Esophagus squamous epithelium (tissue), 5 donors: ENCODE measurements at places on chromosomes 5 and 9. TPM values are rescaled to one million over a fixed set of nuclear protein-coding genes. Genes with fewer than 3 reads are reported as not detected.

ADGRD2 gene
- 0.35 TPM for total RNA-seq

DNA sequence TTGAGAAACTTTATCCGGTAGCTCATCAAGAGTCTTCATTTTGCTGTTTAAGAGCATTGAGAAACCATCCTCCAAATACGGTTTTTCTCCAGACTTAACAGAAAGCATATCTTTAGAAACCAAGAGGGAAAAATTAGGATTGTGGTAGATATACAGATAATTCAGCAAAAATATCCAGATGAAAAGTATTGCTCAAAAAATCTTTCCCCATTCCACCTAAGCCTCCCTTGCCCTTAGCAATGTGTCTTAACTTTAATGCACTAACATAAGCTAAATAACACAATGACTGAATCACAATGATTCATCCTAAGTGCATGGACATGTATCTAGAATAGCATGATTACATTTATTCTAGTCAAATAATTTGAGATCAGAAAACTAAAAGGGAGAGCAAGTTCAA is 130.3 kb upstream of the TARS1 start:
- no peak for DNase-seq

DNA sequence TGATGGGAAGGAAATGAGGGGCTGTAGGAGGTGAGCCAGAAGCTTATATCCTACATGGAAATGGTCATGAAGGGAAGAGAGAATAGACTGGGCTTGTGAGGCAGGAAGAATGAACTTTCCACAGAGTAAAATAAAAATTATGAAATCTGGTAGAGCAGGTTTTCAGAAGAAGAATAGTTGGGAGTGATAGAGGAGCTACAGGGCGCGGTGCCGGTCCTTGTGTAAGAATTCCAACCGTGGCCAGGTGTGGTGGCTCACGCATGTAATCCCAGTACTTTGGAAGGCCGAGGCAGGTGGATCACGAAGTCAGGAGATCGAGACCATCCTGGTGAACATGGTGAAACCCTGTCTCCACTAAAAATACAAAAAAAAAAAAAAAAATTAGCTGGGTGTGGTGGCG is 8.9 kb upstream of the UNC13B start:
- no peak for DNase-seq

DNA sequence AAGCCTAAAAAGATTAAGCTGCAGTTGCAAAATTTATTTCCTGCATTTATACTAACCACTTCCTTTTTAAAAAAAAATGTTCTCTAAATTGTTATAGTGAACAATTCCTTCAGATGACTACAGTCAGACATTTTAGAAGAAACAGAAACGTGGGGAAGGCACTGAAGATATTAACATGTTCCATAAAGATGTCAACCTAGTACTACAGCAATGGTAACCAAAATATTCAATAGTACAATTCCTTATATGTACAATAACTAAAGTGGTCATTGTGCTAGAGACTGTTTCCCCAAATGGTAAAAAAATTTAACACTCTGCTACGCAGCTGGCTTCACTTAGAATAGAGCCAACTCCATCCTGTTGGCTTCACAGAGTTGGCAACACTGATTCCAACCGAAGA is 97.7 kb downstream of the FNBP1 start:
- DNase-seq, result no peak

C9orf153 gene
- total RNA-seq, result not detected

PLEKHG4B gene
- 1.2 TPM for total RNA-seq

GRCh38 chr9:89891221-89891590 is 286.4 kb downstream of the GADD45G start:
- DNase-seq, result no peak

- DNase-seq, result no peak
Observed at GRCh38 chr5:65276178-65276890, 205.4 kb downstream of the ADAMTS6 start.

GRCh38 chr9:18861609-18862544 is 171.1 kb downstream of the SAXO1 start:
- DNase-seq, result no peak

GRCh38 chr5:160229190-160229742 is at the start of gene FABP6:
Gene FABP6, plus strand, starts transcription at chr5:160229506. Its CDS starts 52 bp downstream, at chr5:160229558.
- no peak for DNase-seq

PCDHGB7 gene
- 4.1 TPM for total RNA-seq

DNA sequence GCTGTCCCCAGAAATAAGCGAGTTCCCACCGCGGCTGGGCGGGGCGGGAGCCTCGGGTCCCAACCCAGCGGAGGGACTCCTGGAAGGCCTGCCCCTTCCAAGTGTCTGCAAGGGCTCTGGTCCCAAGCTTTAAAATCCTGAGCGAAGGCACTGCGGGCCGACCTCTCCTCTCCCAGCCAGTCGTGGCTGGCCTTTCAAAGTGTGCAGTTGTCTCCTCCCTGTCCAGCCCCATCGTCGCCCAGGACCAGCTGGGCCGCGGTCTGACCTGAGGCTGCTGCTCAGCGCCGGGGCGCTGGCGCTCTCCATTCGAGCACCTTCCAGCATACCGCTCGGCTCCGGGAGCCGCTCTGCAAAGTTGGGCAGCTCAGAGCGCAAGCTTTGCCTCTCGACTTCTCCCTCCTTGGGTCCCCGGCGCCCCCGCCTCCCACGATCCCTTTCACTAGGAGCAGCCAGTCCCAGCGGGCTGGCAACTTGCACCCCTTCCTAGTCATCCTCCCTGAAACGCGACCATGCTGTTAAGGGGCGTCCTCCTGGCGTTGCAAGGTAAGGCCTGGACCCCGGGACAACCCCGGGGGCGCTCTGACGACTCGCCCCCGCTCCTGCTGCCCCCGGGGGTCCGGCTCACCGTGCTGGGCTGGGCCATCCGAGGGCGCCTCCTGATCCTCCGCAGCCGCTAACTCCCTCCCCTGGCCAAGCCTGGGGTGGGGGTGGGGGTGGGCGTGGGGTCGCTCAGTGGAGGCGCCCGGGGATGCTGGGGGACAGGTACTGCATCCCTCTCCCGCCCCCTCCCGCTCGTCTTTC is at the start of gene MAMDC2:
TSS of gene MAMDC2 (plus strand) at position 160 of the 801 bp plus-strand sequence. CDS start at position 510, 350 bp downstream.
- DNase-seq, result no peak

PCDHGA2 gene
- 0.95 TPM for total RNA-seq

GRCh38 chr9:111151537-111151936 is 113.3 kb upstream of the LPAR1 start:
- DNase-seq, result no peak

DNA sequence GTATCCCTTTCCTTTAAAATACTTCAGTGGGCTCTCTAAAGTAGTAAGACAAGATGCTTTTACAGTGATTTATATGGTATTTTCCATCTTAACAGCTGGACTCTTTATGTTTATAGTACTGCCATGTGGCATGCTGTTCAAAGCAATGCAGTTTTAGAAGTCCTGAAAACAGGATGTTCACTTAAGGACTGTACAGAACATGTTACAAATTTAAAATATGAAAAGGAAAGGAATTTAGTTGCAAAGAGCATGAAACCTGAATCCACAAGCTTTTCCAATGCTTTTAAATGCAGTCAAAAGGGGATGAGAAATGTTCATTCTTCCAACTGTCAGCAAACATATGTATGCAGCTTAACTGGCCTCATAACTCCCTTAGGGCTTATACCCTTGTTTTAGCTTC is 580.2 kb downstream of the EFNA5 start:
- no peak for DNase-seq

TPRN gene
- total RNA-seq, result 15.4 TPM

PDCD1LG2 gene
- 3.6 TPM for total RNA-seq

DNA sequence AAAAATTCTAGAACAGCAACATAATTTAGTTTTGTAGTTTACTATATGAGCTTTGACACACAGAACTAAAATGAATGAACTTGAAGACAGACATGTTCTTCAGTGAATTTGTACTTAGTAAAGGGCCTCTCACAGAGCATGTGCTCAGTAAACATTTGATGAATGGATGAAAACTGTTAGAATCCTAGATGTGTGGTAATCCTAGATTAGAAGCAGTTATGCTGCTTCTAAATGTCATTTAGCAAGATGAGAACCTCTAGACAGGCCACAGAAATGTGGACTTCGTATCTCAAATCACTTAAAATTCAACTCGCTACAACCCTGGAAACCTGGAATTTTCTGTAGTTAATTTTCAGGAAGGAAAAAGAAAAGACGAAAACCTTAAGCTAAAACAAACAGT is 8.5 kb downstream of the GOLPH3 start:
- DNase-seq, result no peak

GRCh38 chr5:151800532-151800931 is 28.8 kb downstream of the G3BP1 start:
- no peak for DNase-seq

- DNase-seq, result no peak
Observed at GRCh38 chr9:137971477-137972138, 94.0 kb downstream of the CACNA1B start.

DNA sequence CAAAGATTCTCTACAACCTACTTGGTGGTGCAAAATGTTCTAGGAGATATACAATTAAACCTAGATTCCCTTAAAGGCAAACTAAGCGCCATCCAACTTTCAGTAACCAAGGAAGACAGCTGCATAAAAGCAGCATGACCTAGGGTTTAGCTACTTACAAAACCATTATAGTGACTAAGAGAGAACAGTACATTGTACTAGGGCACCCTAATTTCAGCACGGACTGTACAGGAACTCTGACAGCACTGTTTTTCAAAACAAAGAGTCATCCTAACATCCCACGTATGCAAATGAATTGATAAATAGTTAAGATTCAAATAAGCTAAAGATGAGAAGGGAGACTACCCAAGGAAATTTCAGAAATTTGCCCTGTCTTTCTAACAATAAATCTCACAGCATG is 30.0 kb downstream of the STRBP start:
- DNase-seq, result no peak

PALM2AKAP2 gene
- 0.34 TPM for total RNA-seq

DNA sequence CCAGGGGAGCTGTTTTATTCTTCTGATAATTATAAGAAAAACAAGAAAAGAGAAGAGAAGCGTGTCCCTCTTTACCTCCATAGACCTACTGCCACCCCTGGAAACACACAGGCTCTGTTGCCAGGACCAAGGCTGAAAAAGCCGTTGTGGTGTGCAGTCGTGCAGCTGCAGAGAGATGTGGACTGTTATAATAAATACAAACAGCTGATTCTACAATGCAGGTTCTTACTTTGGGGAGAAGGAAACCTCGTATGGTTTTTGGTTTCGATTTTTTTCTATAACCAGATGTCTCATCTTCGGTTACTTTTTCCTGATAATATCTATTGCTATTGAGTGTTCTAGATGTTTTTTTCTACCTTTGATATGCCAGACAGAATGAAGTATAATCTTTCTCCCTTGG is 28.1 kb downstream of the FYB1 start:
- no peak for DNase-seq

- no peak for DNase-seq
Observed at GRCh38 chr5:40521925-40522324, 157.8 kb upstream of the PTGER4 start.

DNA sequence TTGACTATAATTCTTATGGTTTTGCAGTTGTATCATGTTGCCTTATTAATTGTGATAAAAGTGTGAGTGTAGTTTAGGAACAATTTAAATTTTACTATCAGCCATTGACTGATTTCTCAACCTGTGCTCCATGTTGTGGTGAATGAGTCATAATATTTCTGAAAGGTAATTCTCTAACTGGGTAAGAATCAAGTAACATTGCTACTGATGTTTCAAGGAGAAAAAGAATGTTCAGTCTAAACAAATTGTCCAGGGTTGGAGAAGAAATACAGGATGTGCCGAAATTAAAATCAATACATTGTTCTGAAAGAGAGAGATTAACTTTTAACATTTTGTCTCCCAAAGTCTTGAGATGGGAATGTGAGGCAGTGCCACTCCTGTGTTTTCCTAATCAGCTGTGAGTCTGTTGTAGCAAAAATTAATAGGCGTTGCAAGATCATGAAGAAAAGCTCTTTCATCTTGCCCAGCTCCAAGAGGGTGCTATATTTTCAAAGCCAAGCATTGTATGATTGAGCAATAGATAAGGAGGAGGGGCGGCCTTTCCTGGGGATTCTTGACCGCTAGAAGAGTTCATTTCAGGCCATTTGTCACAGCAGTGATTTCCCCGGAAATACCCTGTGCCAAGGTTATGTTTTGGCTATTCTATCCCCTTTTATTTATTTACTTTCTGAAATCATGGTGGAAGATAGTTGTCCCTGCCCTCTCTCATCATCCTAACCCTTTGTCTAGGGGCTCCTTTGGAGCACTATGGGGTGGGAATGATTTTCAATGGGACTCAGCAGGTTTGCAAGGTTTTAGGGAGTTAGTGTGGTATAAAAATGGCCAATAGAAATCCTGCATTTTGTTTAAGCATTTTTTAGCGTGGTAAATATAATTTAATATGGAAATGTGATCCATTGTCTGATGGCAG is 151.6 kb downstream of the FOCAD start:
- no peak for DNase-seq

GRCh38 chr9:89372230-89372816 is 54.0 kb downstream of the SECISBP2 start:
- no peak for DNase-seq

SHOC1 gene
- 5.8 TPM for total RNA-seq

GRCh38 chr5:53856506-53856905 is 296.1 kb downstream of the NDUFS4 start:
- DNase-seq, result no peak

GRCh38 chr5:24351285-24351684 is 293.5 kb downstream of the CDH10 start:
- no peak for DNase-seq

GRCh38 chr9:2764353-2764752 is 47.0 kb downstream of the KCNV2 start:
- DNase-seq, result no peak

DNA sequence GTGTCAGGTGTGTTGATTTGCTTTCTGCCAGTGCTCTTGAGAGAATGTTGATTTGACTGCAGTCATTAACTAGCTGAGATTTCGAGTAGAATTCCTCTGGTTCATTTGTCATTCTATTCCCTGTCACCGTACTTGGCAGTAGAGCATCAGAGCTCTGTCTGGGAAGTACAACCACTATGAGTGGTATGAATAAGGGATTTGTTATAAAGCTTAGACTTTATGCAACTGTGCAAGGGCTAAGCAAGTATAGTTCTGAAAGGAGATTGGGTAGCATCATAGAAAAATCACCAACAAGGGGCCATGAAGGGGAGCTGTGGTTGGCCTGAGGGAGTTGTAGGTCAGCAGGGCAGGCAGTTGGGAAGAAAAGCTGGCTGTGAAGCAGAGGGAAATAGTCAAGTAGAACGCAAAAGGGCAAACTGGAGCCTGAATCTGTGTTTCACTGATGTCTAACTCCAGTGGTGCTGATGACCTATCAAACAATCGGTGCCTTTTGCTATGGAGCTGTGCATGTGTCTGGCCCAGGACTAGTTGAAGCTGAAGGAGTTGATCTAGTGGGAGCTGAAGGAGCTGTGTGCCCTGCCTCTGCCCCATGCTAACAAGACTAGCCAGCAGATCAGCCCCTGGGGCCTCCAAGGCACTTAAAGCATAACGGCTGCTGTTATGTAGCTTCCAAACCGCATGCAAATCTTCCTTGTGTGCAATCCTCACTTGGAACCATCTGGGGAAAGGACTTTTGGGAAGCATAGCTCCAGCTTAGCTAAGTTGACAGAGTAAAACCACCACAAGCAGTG is 110.0 kb downstream of the SLC28A3 start:
- no peak for DNase-seq

GRXCR2 gene
- total RNA-seq, result not detected

GRCh38 chr5:180521101-180521500 is 26.9 kb downstream of the CNOT6 start:
- no peak for DNase-seq

SLCO6A1 gene
- total RNA-seq, result not detected
